ENCODE measurements at places on chromosomes 2 and 18.

GRCh38 chr2:240441326-240441992 lies 6.0 kb downstream of the GPC1 start:
- DNase-seq, result no peak

- no peak for DNase-seq
Measured at GRCh38 chr2:191866675-191867506, 20.0 kb upstream of the CAVIN2 start.

DNA sequence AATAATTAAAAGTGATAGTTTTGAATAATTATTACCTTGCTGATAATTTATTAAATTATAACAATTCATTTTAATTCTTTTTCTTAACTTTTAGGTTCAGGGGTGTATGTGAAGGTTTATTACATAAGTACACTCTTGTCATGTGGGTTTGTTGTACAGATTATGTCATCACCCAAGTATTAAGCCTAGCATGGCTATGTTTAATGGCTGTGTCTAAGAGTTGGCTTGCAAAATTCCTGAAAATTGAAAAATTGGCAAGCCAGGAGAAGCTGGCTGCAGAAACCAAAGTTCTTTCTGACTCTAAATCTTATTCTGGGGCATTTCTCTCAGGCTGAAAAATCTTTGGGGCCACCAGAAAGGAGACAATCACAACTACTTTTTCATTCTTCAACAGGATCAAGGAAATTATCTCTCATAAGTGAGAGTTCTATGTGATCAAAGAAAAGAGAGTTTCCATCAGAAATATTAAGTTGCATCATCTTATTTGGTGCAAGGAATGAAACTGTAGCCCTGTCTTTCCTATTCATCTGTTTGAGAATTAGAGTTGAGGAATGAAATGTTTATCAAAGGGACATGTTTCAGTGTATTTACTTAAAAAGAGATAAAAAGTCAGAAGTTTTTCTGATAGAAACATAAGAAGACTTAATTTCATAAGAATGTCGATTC lies 412.1 kb upstream of the CDH2 start:
- no peak for DNase-seq

- DNase-seq, result peak; percentile 13
Measured at GRCh38 chr2:119823734-119824334, 64.1 kb downstream of the PTPN4 start.

GRCh38 chr2:28621172-28622100 lies 125.6 kb downstream of the PLB1 start:
- DNase-seq, result peak; percentile 42

- DNase-seq, result no peak
Measured at GRCh38 chr2:151051574-151052220, 210.0 kb downstream of the RBM43 start.

DNA sequence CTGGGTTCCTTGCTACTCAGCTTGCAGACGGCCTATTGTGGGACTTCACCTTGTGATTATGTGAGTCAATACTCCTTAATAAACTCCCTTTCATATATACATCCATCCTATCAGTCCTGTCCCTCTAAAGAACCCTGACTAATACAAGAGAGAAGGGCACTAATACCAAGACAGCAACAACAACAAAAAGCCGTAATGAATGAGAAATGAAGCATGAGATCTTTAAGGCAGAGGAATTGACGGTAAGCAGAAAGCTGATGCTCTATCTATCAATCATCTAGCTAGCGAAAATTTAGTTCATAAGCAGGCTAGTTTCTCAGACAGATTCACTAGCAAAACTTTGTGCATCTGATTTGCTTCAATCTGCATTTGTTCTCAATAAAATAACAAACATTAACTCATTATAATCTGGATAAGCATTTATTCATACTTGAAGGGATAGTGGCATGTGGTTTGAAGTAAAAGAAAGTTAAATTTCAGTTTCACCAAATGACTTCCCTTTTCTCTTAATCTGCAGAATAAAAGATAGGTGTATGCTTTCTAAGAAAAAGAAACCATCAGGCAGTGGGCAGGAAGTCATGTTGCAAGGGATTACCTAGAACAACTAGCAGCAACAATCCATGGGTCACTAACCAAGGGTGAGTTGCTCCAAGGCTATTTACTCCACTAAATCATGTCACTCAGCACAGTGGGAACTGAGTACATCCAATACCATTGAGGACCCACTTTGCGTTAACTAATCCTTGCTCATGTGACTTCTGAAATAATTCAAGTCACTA lies 376.5 kb downstream of the TMEM182 start:
- DNase-seq, result no peak

DNA sequence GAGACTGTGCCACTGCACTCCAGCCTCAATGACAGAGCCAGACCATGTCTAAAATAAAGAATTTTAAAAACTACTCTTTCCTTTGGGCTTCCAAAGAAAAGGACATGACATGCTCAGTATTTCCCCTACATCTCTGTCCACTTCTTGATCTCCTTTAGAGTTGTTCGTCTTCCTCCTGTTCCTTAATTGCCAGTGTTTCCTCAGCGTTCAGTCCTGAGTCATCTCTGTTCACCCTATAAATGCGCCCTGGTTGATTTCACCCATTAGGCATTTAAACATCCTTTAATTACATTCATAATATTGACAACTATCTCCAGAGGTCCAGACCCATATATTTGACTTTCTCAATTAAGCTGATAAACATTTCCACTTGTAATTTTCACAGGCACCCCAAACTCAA lies 64.0 kb downstream of the AAK1 start:
- DNase-seq, result no peak

GRCh38 chr2:64157792-64158191 lies 13.6 kb upstream of the PELI1 start:
- no peak for DNase-seq

DNA sequence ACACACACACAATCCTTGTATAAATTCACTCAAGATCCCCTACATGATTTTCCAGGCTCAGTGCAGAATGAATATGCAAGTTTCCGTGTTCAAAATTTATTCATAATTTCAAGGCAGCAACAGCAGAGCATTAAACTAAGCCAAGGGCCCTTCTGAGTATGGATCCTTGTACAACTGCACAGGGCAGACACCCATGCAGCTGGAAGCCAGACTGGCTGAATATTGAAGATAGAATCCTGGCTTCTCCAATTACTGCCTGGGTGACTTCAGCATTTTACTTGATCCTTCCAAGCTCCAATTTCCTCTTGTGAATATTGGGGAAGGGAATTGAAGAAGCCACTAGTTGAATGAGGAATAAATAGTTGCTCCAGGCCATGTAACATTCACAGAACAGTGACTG lies 267.9 kb upstream of the REG3G start:
- no peak for DNase-seq

GRCh38 chr2:97857553-97857952 lies 138.2 kb downstream of the TMEM131 start:
- no peak for DNase-seq

DNA sequence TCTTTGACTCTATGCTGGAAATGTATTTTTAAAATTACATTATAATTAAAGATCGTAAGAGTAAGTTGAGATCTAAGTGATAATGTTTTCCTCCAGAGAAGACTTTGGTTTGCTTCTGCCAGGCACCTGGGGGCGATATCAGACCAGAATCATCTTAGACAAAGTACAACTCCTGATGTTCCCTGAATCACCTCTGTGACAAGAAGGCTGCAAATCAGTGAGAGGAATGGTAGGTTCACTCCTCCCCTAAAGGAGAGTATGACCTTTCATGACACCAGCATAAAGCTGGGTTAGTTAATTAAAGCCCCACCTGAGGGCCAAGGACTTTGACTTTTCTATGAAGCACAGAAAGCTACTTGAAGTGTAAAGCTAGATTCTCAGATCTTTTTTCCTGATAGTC lies 114.4 kb upstream of the DTNA start:
- DNase-seq, result no peak

GRCh38 chr2:240522406-240522805 lies 35.4 kb downstream of the ANKMY1 start:
- no peak for DNase-seq

DNA sequence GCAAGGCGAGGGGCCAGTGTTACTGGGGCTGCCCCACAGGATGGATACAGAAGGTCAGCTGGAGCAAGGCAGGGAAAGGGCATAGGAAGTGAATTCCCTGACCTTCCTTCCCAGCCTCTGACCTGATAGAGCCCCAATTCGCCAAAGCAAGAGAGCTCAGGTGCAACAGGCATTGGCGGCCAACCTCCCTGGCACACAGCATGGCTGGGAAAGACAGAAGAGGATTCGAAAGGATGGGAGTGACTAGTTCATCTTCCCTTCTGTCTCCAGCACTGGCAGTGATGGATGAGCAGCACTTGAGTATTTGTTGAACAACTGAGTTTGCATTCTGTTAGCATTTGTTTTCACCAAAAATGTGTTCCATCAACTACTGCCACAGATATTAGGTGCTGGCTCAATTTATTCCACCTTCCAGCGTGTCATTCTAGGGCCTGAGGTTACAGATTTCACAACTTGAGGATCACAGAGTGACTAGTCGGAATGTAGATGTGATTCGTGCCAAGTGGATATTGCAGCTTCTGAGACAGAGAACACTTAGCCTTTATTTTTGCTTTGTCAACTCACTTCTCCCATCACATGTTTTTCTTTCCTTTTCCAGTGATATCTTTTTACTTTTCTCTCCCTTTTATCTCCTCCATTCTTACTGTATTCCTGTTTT lies 6.2 kb downstream of the COPS8 start:
- no peak for DNase-seq

GRCh38 chr2:206198677-206199076 lies 39.0 kb downstream of the EEF1B2 start:
- no peak for DNase-seq

DNA sequence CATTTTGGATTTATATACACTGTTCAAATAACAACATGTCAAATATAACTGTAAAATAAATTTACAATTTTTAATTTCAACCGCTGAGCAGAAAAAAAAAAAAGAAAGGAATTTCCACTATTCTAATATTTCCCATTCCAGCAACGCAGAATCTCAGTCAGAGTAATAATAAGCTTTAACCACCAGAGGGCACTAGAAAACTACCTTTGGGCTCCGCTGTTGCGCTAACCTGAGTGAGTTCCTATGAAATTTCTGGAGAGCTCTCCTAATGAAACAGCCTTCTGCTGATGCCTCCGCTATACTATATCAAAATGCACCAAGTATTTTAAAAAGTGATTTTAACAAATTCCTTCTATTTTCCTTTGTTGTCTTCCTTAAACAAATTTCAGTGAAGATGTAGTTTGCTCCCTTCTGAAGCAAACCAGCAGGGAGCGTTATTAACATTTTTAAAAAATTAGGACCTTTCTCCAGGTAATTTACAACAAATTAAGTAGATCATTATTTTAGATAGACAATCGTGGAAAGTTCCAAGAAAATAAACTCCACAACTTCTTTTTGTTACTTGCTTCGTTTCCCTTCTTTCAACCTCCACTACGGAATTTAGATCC lies 23.0 kb downstream of the ERMN start:
- no peak for DNase-seq

GRCh38 chr18:54090856-54091255 lies 133.6 kb downstream of the MBD2 start:
- DNase-seq, result no peak

DNA sequence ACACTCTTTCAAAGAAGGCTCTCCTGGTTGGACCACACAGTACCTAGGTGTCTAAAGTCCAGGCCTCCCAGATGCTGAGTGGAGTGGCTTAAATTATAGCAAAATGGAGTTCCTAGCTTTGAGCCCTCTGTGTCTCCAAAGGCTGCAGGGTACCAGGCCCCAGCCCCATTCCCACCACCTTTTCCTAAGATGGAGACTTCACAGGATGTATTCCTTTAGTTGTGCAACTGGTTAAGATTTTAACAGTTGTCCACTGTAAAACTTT lies 4.9 kb downstream of the SMAD7 start:
- DNase-seq, result no peak
